SW 1271 (cell line): ENCODE measurements at places on chromosomes 3 and 15.

GRCh38 chr3:71579326-71579934 is 4.1 kb downstream of the FOXP1 start:
- no peak for DNase-seq

DNA sequence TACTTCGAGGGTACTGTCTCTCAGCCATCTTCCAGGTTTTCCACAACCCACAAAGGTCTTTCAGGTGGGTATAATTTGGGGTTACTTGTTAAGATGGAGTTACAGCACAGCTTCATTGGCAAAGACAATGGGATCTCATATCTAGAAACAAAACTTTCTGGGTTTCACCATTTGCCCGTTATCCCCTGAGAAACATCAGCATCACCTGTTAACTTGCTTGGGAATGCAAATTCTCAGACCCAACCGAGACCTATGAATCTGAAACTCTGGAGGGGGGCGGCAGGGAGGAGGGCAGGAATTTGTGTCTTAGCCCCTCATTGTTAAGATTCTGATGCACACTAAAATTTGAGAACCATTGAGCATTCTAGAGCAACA is 176.4 kb downstream of the TNIK start:
- no peak for DNase-seq

DNA sequence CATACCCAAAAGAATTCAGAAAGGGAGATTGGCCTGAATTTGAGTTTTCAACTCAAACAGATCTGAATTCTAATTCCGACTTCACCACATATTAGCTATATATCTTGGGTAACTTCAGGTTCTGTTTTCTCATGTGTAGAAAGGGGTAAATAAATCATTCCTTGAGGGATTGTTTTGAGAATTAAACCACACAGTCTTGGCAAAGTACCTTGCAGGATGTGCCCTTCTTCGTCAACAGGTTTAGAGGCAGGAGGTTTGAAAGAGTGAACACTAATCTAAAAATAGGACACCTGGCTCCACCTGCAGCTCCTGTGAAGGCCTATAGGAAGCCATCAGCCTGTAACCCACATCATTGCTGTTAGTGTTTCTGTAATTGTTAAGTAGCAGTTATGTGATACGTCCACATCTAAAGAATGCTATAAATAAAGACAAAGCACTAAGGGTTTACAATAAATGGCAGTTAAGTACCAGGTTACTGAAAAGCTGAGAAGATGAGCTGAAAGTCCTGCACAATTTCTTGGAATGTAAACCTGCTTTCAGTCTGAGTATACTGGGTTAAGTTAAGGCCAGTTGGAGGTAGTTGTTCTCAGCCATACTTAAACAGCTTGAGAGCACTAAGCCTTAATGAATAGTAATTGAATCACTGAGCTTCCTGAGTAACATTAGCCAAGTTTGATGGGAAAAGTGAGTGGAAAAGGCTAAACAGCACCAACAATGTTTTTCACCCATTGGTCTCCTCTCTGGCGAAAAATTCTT is 6.0 kb downstream of the CCDC80 start:
- DNase-seq: no peak

DNA sequence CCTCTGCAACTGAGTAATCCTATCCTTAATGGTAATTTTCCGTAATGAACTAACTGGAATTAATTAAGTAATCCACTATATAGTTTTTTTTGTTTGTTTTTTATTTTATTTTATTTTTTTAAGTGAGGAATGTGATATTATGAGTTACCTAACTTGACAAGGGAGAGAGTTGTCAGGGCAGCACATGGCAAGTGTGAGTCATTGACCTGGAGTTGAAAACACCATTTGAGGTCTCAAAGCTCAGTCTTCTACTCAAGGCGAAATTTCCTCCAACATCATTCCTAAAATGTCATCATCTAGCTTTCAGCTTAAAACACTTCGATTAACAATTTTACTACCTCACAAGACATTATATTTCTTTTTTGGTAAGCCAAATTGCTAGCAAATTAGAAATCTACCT is 87.8 kb downstream of the NECTIN3 start:
- DNase-seq: no peak

DNA sequence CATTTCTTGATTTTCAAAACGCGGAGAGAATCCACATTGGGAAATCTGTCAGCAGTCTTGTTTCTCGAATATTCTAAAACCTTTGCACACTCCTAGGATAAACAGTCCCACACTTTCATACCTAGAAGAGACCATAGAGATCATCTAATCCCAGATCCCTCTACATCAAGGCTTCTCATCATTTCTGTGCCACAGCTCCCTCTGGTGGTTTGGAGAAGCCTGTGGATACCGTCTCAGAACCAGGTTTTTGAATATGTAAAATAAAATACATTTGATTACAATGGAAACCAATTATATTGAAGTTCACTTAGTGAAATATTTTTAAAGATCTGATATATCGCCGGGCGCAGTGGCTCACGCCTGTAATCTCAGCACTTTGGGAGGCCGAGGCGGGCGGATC is 211.9 kb upstream of the GOLGA6L4 start:
- peak; percentile 31 for DNase-seq

GRCh38 chr3:46717447-46718231 is at the start of gene PRSS50:
TSS of gene PRSS50 (minus strand) at chr3:46717869. CDS start at chr3:46717824, 45 bp downstream.
- DNase-seq: no peak

GRCh38 chr3:153629148-153629547 is 467.1 kb downstream of the RAP2B start:
- DNase-seq: no peak

DNA sequence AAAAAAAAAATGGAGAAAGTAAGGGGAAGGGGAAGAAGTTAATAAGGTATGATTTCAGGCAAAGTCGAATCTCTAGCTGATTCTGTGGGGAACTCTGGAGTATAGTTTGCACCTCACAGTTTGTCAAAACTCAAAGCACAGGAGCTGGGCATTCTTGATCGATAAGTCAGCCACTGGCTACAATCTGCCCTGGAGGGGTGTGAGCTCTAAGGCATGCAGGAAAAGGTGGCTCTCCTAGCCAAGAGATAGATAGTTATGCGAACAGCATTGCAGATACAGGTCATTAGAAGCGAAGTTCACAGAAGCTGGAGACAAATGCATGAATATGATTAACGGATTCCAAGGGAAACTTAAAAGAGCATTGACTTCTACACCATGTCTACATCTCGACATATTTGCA is 952.6 kb downstream of the AGBL1 start:
- DNase-seq: no peak
